Stimulated activated CD4-positive, alpha-beta T cell treated with anti-CD3 and anti-CD28 coated beads, TNF-alpha, amount 100 ng/mL, for 48 hours (primary cell): ENCODE measurements at places on chromosomes 13 and 19.

- DNase-seq: no peak
Measured at GRCh38 chr19:49985871-49986270, 24.9 kb upstream of the SIGLEC11 start.

DNA sequence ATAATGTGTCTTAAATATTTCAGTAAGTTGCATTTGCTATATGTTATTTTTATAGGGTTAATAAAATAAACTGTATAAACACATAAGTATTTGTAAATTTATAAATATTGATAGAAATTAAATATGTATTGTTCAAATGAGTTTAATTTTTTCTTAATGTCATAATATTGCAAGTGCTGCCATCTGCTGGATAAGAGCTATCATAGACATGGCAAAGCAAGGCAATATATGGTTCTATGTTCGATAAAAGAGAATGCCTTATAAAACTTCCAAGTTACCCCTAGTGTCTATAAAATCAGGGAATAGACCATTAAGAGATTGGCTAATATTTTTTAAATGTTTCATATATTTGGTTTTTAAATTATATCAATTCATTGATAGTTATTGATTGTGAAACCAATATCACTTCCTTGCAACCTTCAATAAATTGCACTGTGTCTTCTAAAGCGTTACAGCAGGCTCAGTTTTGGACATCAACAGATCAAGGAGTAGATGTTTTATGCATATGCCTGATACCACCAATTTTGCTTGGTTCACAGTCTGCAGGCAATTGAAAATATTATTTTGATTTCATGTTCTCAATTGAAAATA lies 29.0 kb upstream of the SLITRK6 start:
- no peak for DNase-seq

DNA sequence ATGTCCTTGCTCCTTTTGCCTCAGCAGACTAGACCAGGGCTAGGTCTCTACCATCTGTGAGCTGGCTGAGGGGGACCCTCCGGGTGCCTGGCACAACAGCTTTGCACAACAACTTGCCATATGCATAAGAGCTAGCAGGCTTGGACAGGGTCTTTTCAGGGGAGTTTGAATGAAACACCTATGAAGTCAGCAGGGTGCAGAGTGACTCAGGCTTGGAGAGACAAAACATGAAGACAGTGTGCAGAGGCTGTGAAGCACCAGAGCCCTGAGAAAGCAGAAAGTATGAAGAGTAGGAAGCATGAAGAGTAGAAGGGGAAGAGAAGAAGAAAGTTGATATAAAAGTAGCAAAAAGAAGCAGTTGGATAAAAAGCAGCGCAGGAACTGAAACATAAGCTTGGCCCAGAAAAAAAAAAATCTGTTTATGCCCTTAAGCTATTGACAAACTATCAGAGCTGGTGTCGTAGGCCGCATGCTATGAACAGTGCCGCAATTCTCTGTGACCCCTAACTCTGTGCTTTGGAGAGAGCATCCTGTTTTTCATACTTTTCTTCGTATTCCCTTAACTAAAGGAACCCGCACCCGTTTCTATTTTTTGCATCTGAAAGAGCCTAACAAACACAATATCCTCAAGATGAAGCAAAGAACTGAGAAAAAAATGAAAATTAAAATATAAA lies 52.7 kb upstream of the FAM216B start:
- no peak for DNase-seq

GRCh38 chr13:97238432-97238831 lies 16.3 kb downstream of the MBNL2 start:
- DNase-seq: no peak

GRCh38 chr13:106033659-106034058 lies 501.8 kb downstream of the EFNB2 start:
- no peak for DNase-seq

- no peak for DNase-seq
Measured at GRCh38 chr13:43021926-43022670, 1.3 kb upstream of the DNAJC15 start.

DNA sequence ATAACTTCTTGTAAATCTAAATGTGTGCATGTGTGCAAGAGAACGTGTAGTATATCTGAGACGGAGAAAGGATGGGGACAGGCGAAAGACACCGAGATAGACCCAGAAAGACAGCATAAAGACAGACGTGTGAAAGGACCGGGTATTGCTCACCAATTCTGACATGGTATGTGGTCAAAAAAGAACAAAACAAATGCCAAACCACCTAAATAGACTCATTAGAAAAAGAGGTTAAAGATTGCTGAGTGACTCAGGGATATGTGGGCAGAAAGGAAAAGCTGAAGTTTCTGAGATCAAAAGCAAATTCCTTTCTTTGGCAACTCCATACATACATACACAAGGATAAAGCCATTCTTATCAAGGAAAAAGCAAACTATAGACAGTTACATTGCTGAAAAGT lies 179.7 kb upstream of the TSC22D1 start:
- no peak for DNase-seq

- no peak for DNase-seq
Measured at GRCh38 chr19:48751845-48752495, 471 bp downstream of the FUT1 start.

DNA sequence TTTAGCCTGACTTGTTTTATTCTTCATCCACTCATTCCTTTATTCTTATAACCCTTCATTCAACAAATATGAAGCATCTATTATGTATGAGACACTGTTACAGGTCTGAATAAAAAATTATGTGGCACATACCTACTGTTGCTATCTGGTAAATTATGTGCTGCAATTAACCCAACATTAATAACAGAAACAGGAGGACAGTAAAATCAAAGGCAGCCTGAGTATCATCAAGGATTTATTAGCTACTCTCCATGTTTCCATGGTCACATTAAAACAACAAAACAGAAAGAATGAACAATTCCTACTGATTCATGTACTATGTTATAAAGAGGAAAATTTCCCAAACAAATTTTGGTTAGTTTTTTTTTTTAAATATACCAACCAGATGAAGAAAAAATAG lies 43.9 kb downstream of the RAP2A start:
- no peak for DNase-seq

- no peak for DNase-seq
Measured at GRCh38 chr19:50599427-50599826, 31.2 kb upstream of the LRRC4B start.

DNA sequence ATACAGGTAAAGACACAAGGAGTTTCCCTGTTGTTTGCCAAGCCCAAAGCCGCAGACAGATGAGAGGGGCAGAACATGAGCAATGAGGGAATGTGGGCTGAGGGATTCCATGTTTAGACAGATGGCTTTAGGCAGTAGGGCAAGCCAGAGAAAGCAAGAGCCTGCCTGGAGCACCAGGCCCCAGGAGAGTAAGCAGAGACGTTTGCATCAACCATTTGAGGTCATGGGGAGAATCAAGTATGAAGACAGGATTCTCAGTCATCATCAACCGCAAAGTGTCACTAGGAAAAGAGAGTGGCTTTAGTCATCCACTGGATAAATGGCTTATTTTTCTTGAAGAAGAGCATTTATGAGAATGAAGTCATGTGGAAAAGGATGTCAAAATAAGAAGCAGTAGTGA lies 184.7 kb downstream of the COG6 start:
- no peak for DNase-seq

DNA sequence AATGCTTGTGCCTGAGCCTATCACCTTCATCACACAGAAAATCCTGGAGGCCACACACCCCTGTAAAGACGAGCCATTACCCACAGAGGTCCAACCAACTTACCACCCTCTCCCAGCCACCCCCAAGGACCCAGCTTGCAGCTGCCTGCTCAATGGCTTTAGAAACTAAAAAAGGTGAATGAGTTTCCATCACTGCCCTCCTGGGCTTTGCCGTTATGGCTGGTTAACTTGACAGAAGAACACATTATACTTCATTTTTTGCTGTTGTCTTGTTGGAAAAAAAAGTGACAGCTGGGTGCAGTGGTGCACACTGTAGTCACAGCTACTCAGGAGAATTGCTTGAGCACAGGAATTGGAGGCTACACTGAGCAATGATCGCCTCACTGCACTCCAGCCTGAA lies 17.4 kb upstream of the FEM1A start:
- no peak for DNase-seq

GRCh38 chr13:34412295-34412694 lies 529.8 kb upstream of the NBEA start:
- DNase-seq: no peak

DNA sequence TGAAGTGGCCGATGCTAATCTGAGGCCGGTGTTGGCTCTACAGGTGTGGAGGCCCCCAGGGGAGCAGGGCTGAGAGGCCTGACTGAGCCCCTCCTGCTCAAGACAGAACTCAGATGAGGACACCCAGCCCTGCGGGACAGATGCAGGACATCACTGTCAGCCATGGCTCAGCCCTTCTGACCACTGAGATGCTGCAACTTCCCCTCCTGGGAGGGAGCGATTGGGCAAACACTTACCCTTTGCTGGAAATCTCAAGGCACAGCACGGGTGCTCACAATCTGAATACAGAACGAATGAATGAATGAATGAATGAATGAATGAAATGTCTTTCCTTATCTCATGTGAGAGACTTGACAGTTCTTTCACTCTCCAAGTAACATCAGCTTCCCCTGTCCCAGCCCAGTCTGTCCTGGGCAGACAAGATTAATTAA lies 3.5 kb upstream of the SIGLEC7 start:
- DNase-seq: no peak

DNA sequence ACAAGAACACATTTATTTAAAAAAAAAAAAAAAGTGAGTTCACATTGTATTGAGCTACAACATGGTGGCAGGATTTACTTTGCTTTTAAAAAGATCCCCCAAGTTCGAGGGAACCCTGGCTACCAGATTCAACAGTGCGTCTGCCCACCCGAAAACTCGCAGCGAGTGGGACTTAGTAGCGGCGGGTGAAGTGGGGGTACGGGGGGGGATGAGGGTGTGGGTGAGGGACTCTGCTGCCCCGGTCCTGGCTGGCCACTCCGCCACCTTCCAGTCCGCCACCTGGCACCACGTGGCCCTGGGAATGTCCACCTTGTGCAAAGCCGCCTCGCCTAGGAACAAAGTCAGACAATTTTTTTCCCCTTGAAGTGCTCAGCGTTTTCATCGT lies 19.3 kb upstream of the TINCR start:
- DNase-seq: no peak

DNA sequence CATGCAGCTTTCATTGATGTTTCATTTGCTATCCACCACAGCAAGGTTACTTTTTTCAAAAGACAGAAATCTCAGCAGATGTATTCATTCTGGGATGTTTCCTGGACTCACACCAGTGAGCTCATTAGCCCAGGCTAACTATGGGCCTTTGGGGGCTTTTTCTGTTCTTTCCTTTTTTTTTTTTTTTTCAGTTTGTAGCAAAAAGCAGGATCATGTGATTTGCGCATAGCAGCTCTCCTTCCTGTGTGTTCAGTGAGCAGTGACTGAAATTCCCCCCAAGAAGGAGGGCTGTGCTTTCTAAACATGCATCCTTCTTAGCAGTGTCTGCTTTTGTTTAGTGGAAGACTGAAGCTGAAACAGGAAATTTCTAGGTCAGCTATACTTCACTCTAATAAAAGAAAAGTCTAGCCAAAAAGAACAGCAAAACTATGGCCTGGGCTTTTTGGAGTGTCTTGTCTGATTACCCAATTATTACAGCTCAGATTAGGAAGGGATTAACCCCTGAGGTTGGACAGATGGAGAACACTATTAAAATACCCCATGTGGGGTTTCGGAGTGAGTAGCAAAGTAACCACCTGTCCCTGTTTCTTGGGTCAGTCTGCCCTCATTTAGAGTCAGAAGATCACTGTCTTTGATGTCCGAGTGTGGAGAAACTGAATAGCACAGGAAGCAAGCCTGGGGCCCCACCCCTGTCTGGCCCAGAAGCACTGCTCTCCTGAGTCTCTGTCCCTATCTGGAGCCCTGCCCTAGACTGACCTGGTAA lies 8.9 kb upstream of the AMER2 start:
- no peak for DNase-seq

DNA sequence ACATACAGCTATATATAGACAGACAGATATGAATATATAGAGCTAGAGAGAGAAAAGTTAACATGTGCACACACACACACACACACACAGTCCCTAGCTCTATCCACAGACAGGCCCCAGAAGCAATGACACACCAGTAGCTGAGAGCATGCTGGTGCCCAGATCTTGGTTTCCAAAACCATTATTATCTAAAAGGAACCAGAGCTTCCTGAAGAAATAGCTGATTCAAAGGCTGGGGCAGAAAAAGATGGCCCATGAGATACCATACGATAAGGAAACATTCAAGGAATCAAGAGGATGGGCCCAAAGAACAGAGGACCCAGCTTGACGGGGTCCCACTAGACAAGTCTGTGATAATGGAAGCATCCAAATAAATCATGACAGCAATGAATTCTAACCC lies 53.4 kb downstream of the ABCC4 start:
- DNase-seq: no peak

GRCh38 chr13:29465741-29466293 lies 129.7 kb downstream of the SLC7A1 start:
- DNase-seq: no peak

DNA sequence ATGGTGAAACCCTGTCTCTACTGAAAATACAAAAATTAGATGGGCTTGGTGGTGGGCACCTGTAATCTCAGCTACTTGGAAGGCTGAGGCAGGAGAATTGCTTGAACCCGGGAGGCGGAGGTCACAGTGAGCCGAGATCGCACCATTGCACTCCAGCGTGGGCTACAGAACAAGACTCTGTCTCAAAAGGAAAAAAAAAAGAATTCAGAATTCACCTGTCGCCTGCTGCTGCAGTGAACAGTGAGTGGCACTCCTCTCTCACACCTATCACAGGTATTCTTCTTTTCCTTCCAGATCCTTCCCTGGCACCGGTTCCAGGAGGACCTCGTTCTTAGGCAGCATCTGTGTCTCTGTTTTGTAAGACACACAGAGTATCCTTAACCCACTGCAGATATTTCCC lies 5.8 kb upstream of the MVB12A start:
- no peak for DNase-seq

DNA sequence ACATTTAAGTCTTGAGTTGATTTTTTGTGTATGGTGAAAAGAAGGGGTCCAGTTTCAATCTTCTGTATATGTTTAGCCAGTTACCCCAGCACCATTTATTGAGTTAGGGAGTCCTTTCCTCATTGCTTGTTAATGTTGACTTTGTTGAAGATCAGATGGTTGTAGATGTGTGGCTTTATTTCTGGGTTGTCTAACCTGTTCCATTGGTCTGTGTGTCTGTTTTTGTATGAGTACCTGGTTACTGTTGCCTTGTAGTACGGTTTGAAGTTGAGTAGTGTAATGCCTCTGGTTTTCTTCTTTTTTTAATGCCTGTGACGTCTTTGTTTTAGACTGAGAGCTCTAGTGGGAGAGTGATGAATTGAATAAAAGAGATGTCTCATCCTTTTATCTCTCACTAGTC lies 83.2 kb downstream of the NBEA start:
- no peak for DNase-seq

- DNase-seq: no peak
Measured at GRCh38 chr13:52760077-52760476, 20.5 kb upstream of the CNMD start.

GRCh38 chr19:13094106-13094504 lies 8.6 kb downstream of the LYL1 start:
- no peak for DNase-seq

DNA sequence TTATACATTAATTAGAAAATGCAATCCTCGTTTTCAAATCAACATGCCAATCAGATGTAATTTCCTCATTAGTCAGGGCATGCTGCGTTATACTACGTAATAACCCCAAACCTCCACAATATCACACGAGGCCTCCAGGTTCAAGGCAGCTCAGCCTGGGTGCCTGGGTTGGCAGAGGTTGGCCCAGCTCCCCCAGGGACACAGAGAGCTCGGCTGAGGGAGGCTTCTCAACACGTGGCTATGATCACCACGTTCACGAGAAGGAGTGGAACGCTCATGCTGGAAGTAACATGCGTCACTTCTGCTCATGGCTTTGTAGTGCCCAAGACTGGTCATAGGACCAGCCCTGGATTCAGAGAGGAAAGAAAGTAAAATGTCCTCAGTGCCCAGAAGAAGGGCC lies 144.9 kb upstream of the SOX1 start:
- no peak for DNase-seq
